Adipocyte (in vitro differentiated cells): ENCODE measurements at places on chromosomes 16 and 17.

GRCh38 chr16:54145881-54146280, 140.7 kb downstream of the IRX3 start:
- DNase-seq = no peak

- no peak for DNase-seq
Measured at GRCh38 chr17:48751172-48751571, 22.6 kb upstream of the HOXB13 start.

- peak; percentile 74 for DNase-seq
Measured at GRCh38 chr17:38867968-38868816, 1.7 kb upstream of the LASP1 start.

DNA sequence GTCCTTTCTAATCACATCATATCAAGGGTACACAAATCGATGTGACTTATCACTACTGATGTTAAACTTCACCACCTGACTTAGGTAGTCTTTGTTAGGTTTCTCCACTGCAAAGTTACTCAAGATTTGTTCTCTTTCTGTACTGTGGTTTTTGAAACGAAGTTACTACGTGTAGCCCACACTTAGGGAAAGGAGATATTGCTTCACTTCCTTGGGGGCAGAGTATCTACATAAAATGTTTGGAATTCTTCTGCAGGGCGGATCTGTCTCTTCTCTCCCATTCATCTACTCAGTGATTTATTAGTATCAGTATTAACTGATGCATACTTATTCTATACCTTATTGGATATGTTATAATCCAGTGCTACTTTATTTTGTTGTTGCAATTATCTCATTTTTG, 403.6 kb upstream of the MON1B start:
- DNase-seq = no peak

DNA sequence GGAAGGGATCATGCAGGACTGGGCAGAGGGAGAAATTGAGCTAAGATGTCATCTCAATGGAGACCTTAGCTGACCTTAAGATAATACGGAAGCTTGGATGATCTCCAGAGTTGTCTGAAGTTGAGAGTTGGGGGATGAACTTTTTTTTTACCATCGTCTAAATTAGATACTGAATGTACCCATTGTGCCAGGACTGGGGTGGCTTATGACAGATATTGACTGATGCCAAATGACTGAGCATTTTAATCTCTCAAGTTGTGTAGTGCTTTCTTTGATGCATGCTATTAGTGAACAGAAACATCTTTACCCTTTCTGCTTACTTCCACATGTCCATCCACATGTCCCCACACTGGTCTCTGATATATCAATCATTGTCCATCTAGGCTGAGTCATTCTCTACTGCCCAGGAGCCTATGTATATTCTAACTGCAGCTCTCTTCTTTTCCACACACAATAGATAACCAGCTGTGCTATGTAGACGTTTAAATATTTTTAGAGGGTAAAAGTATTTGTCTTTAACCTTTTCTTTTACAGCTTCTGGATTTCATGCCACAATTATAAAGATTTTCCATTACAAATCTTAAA, 60.2 kb upstream of the ZKSCAN2 start:
- DNase-seq = no peak

DNA sequence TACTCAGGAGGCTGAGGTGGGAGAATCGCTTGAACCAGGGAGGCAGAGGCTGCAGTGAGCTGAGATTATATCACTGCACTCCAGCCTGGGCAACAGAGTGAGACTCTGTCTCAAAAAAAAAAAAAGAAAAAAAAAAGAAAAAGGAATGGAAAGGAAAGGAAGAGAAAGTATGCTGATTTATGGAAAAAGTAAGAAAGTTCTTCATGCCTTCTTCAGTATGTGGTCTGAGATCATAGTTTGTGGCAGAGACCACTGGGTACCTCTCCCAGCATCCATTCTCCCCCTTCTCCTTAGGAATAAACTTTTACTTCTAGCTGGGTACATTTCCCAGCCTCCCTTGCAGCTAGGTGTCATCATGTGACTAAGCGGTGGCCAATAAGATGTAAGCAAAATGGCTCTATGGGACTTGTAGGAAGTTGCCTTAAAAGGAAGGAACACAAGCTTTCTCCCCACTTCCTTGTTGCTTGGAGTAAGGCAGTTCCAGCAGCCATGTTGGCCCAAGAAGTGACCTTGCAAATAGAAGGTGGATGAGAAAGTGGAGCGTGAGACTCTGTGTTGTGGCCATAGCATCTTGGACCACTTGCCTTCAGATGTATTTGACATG, 26.1 kb upstream of the XPO6 start:
- no peak for DNase-seq
